ENCODE measurements at places on chromosomes 1 and 21.

DNA sequence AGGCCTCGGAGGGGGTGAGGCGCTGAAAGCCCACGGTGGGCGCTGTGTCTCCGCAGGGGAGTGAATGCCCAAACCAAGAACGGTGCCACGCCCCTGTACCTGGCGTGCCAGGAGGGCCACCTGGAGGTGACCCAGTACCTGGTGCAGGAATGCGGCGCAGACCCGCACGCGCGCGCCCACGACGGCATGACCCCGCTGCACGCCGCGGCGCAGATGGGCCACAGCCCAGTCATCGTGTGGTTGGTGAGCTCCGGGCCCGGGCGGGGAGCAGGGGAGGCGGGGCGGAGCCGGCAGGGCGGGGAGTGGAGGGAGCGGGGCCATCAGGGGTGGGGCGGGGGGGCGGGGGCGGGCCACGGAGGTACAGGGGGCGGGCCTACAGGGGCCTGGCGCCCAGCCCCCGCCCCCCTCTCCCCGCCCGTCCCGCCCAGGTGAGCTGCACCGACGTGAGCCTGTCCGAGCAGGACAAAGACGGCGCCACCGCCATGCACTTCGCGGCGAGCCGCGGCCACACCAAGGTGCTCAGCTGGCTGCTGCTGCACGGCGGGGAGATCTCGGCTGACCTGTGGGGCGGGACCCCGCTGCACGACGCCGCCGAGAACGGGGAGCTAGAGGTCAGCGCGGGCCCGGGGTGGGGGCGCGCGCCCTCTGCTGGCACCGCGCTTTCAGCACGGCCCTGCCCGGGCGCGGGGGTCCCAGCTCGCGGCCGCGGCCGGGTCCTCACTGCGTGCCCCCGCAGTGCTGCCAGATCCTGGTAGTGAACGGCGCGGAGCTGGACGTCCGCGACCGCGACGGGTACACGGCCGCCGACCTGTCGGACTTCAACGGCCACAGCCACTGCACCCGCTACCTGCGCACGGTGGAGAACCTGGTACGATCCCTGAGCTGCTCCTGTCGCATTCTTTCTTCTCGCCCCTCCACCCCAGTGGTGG, 15.9 kb downstream of the ESPN start:
- DNase-seq, result no peak

DNA sequence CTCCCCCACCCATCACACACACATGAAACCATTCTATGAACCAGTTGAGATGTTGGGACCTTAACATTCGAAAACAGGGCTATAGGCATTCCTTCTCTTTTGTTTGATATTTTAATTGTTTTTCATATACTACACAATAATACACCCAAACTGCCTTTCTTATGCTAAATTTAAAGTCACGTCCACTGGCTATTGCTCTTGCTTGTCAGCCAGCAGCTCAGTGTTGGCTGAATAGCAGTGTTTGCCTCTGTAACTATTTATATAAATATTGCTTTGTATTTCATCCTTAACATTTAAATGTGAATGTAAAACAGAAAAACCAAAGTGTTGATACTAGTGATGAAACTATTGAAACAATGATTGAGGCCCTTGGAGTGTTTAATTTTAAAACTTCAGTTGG, 234.4 kb upstream of the KCNK2 start:
- DNase-seq, result no peak

DNA sequence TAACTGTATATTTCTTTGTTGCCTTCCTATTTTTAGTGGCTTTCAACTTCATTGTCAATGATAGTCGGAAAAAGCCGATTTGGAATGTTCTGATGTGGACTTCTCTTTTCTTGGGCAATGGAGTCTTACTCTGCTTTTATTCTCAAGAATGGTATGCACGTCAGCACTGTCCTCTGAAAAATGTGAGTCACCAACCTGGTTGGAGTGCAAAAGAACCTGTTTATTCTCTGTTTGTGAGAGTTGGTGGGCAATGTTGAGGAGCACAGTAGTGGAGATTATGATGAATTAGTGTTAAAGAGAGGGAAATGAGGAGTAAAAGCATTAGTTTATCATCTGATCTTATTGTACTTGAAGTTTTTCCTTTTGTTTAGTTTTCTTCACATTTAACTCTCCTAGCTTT, 14.5 kb upstream of the AXDND1 start:
- DNase-seq, result no peak

DNA sequence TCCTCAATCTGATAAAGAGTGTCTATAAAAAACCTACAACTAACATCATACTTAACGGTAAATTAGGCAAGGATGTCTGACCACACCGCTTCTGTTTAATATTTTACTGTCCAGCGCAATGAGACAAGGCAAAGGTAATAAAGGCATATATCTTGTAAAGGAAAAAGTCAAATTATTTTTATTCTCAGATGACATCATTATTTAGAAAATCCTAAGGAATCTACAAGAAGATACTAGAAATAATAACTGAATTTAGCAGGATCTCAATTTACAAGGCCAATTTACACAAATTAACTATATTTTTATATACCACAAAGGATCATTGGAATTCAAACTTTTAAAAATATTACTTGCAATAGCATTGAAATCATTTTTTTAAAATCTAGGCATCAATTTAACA, 29.4 kb downstream of the GJA4 start:
- DNase-seq, result no peak

DNA sequence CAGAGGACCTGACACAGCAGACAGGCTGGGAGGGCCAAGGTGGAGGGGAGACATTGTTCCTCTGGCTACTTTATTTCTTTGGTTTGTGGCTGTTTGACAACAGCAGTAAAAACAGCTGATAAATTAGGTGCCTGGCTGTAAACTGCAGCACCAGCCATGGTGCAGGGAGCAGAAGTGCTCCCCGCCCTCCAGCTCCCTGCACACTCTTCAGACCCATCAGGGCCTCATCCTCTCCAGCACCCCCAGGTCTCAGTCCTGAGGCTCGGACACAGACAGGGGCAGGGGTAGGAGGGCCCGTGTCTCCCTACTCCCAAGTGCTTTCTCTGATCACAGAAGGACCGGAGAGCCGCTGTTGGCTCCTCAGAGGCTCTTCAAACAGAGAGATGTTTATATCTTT, 17.7 kb upstream of the LRRN2 start:
- no peak for DNase-seq

- peak; percentile 30 for DNase-seq
Measured at GRCh38 chr1:54564312-54565112, 16.5 kb downstream of the ACOT11 start.

DNA sequence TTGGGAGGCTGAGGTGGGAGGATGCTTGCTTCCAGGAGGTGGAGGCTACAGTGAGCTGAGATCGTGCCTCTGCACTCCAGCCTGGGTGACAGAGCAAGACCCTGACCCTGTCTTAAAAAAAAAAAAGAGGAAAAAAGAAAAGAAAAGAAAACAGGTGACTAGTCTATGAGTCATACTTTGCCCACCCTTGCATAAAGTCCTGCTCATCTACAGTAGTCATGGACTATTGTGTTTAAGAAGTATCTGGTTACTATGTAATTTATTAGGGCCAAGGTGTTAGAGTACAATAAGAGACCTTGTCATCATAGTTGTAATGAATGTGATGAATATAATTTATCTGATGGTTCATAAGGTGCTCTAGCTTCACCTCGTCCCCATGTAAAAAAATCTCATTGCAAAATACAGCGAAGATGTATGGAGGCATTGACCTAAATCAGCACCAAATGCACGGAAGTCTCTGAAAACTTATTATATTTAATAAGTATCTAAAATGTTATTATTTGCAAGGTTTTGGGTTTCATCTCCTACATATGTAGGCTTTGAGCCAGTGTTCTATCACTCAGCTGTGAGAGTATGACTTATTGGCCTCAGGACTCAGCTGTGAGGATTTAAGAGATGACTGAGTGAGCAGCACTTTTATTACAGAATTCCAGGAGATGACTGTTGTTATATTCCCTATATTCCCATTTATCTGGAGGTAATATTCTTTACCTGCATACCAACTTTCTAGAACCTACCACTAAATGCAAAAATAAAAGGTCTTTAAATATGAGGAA, 19.9 kb upstream of the KCNJ6 start:
- no peak for DNase-seq

GRCh38 chr21:42699196-42699595, 45.8 kb downstream of the PDE9A start:
- no peak for DNase-seq

GRCh38 chr1:40897513-40897912, 35.4 kb upstream of the CITED4 start:
- DNase-seq, result no peak

DNA sequence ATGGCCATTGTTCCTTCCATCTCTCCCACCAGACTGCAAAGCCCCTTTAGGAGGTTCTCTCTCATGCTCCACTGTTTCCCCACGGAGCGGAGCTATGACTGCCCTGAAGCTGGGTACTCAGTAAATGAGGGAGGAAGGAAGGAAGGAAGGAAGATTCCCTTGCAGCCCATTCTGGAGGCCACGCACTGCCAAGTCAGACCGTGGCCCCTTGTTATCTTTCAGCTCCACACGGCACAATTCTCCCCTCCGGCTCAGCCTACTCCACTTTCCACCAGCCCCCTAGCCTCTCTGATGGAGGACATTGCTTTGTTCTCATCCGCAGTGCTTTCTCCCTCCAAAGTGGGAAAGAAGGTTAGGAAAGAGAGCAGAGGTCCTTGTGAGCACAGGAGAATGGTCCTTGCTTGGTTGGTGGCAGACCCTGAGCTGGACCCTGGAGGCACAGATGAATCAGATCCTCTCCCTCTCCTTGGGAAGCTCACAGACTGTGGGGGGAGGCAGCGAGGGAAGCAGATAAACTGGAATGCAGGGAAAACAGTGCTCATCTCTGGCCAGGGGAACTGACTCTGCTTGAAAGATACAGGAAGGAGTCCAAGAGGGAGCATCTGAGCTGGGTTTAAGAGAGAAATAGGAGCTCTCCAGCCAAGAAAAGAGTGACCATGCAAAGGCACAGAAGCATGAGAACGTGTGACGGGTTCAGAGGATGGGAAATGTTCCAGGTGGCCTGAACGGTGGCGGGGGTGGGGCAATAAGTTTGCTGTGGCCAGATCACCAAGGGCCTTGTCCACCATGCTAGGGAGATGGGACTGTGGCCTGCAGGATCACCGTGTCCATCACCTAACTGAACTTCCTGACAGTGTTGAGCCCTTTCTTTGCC, 52.6 kb downstream of the GLIS1 start:
- DNase-seq, result no peak

- DNase-seq, result no peak
Measured at GRCh38 chr1:234827181-234827580, 217.2 kb upstream of the IRF2BP2 start.

- no peak for DNase-seq
Measured at GRCh38 chr1:103274886-103275285, 166.6 kb upstream of the COL11A1 start.

DNA sequence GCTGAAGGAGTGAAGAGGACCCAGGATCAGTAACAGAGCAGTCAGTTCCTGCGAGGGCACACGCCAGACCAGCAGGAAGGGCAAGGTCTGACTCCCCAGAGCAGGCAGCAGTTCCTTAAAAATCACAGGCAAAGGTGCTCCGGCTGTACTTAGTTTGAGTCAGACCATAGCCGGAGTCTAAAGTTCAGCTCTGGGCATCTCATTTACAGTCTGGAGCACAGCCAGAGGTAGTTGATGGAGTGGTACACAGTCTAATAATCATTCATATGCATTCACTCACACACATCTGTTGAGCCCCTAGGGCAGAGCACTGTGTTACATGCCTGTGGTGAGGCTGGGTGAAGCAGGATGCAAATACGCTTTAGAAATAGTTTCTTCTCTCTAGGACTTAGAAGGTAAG, 7.3 kb upstream of the AMIGO1 start:
- no peak for DNase-seq

DNA sequence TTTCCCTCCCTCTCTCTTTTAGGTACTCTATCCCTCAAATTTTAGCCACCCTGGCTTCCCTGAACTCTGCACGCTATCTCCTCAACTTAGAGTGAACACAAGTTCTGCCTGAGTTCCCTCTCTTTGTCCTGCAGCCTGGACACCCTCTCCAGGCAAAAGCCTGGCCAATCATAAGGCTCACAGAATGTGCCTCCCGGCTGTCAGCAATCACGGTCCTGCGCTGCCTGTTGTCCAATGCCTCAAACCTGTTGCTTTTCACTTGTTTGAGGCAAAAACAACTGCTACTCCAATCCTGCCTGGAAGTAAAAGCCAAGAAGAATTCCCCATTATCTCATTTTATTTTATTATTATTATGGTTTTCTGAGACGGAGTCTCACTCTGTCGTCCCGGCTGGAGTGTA, 66.1 kb downstream of the LGR6 start:
- DNase-seq, result no peak

- no peak for DNase-seq
Measured at GRCh38 chr1:14937288-14937949, 216.1 kb upstream of the TMEM51 start.

- DNase-seq, result no peak
Measured at GRCh38 chr1:10980841-10981727, 31.4 kb upstream of the TARDBP start.

- no peak for DNase-seq
Measured at GRCh38 chr1:202605515-202605914, 104.7 kb downstream of the SYT2 start.

GRCh38 chr1:11528611-11529261, 49.8 kb downstream of the DISP3 start:
- DNase-seq, result no peak

- DNase-seq, result no peak
Measured at GRCh38 chr21:15408089-15408488, 321.7 kb upstream of the USP25 start.

GRCh38 chr21:29870814-29871213, 69.0 kb downstream of the GRIK1 start:
- DNase-seq, result no peak

DNA sequence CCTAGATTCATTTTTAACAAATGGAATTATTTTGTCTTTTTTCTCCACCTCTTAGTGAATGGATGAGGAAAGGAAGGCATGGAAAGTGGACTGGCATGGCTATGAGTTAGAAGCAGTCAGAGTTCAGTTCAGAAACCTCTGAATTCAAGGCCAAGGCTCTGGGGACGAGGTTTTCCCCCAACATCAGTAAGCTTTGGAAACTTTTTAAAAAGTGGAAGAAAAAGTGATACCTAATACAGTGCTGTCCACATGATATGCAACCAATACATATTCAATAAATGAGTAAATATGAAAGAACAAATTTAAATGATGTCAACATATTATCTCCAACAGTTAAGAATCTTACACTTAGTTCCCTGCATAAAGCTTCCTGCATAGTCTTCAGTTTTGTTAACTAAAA, 204.7 kb downstream of the HLX start:
- no peak for DNase-seq

GRCh38 chr1:229169399-229169798, 101.5 kb upstream of the RAB4A start:
- DNase-seq, result no peak

- DNase-seq, result no peak
Measured at GRCh38 chr1:247274605-247275256, 18.9 kb downstream of the VN1R5 start.
